ENCODE measurements at places on chromosomes 5 and 9.

- DNase-seq, result no peak
Measured at GRCh38 chr9:111728617-111729366, 65.9 kb downstream of the SHOC1 start.

DNA sequence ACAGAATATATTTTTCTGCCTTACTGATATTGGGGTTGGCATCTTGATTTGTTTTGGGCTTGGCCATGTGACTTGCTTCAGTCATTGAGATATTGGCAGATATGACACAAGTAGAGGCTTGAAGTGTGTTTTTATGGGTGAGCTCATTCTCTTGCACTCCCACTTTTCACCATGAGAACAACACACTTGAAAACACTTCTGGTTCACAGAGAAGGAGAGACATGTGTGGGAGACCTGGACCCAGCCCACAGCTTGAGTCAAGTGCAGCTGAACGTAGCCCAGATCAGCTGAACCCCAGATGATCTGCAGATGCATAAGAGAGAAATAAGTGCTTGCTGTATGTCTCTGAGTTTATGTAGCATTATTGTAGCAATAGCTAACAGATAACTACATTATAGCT lies 155.4 kb downstream of the SEMA6A start:
- DNase-seq, result no peak

DNA sequence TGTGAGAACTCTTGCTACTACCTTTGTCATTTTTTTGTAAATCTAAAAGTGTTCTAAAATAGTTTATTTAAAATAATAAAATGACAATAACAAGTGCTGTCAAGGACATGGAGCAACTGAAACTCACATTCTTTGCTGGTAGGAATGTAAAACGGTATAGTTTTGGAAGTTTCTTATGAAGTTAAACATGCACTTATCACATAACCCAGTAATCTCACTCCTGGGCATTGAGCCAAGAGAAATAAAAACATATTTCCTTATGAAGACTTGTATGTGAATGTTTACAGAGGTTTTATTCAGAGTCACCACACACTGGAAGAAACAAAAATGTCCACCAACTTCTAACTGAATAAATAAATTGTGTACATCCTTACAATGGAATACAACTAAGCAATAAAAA lies 46.0 kb upstream of the COL15A1 start:
- no peak for DNase-seq

DNA sequence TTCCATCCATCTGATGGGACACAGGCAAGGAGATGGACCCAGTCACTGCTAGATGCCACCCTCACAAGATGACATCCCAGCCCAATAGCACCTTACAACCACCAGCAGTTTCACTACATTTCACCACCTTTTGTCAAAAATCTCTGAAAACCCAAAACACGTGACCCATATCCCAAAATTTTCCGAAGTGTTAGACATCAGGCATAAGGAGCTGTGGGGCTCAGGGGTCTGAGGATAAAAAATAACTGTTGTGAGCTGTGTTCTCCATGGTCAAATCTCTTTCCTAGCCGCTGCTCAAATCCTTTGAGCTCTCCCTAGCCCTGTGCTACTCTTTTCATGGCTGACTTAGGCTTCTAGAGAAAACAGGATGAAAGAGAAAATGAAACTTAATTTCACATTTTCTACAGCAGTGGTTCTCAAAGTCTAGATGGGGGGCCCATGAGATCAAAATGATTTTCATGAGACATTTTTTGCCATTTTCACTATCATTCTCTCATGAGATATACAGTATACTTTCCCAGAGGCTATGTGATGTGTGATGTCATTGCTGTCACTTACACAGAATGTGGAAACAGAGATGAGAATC lies 40.7 kb downstream of the TIMD4 start:
- no peak for DNase-seq

- no peak for DNase-seq
Measured at GRCh38 chr5:121053055-121053985, 589.2 kb downstream of the PRR16 start.

- no peak for DNase-seq
Measured at GRCh38 chr9:34570376-34570775, 19.1 kb downstream of the CNTFR start.

DNA sequence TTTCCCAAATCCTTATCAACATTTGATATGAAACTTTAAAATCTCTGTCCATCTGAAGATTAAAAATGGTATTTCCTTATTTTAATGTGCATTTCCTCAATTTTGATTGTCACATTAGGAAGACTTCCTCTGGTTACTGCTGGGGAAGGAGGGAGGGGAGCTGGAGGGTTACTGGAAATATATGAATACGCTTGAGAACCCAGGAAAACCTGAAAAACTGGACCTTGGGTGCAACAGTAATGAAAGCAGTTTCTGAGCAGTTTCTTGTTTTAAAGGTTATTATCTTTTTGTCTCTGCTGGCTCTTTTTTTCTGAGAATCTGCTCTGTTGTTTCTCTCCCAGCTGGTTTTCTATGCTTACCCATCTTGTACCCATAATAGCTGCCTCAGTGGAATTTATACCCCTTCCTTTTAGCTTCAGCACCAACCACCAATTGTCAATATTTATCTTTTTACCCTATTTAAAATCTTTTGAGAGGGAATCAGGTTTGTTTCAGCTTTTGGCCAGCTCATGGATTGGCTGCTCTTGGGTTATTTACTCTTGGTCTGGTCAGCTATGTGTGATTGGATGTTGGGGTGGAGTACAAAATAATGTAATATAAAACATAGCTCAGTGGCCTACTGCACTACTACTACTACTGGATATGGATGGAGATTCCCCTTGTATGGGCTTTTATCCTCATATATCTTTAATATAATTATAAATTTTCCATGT lies 67.4 kb downstream of the UNC13B start:
- no peak for DNase-seq

- no peak for DNase-seq
Measured at GRCh38 chr9:124631326-124631725, 124.1 kb upstream of the NR5A1 start.
